ENCODE measurements at places on chromosomes 4 and X.

DNA sequence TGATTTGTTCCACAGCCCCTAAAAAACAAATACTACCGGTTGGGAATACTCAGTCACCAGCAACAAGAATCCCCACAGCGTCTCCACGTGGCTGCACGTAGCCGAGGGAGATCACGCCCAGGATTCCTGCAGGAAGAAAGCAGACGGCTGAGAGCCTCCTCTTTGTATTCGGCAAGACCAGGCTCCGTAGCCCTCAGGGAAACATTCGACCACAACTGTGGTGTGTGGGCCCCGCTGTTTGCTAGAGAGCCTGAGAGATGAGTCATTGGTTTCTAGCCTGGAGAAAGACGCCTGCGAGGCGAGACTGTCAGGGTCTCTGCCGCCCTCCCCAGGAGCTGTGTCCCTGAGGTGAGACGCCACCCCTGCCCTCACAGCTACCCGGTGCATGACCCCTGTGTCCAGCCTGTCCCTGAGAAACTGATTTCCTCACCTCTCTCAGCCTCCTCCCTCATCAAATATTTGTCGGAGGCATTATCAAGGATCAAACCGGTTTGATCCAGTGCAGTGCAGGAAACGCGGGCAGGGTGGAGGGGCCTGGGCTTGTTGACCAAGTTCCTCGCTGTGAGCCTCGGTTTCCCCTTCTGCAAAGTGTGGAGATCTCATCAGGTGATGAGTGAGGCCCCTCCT lies 4.7 kb upstream of the S100P start:
- DNase-seq: no peak

DNA sequence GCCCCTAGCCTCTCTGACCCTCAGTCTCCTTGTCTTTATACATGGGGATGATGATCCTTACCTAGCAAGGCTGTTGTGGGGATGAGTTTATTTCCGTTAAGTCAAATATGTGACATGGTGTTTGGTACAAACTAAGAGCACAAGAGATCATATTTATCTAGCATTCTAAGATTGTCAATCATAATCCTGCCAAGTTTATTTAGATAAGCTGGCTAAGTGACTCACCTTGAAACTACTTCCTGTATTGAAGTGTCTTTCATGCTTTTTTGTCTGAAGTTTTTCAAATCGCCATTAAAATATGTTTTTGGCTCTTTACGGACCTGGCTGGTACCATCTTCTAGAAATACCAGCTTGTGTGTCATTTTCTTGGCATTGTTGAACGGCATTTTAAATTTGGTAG lies 30.7 kb downstream of the MAP7D3 start:
- DNase-seq: no peak

DNA sequence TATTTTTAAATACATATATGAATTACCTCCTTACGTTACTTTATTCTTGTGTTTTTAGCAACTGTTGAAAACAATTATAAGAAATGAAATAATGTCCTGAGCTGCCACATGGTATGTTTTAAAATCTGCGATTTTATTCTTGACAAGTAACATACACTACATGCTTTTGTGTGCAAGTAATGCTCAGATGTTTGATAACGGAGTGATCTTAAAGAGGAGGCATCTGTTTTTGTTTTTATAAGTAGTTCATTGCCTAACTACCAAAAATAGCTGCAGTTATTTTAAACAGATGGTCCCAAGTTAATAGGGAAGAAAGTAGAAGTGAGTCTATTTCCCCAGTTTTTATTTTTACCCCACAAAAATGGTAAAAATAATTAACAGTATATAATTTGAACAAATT lies 55.2 kb downstream of the GAB1 start:
- DNase-seq: no peak

DNA sequence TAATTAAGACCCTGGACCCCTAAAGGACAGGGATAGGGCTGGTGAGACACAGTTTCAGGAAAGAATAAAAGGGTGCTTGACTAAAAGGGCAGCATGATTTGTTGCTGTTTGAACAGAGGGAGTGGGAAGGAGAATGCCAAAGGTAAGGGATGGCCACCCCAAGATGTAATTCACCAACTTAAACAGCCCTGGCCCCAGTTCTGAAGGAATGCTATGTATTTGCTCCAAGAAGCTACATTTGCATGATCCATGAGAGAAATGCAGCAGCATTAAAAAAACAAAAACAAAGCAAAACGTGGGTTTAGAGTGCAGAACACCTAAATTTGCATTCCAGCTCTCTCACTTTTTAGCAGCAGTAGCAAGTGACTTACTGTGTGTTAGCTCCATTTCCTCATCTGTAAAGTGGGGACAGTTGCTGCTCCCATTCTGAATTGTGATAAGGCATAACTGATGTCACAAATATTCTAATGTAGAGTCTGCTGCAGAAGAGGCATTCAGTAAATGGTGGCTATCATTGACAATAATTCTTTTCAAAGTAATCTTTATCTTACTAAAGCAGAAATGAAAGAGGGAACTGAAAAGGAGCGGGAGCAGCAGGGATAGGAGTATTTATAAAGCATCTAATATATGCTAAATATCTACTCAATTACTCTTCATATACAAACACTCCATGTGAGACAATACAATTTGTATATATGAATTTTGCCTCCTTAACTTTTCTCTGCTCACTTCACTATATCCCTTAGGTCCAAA lies 115.8 kb downstream of the PPARGC1A start:
- no peak for DNase-seq

DNA sequence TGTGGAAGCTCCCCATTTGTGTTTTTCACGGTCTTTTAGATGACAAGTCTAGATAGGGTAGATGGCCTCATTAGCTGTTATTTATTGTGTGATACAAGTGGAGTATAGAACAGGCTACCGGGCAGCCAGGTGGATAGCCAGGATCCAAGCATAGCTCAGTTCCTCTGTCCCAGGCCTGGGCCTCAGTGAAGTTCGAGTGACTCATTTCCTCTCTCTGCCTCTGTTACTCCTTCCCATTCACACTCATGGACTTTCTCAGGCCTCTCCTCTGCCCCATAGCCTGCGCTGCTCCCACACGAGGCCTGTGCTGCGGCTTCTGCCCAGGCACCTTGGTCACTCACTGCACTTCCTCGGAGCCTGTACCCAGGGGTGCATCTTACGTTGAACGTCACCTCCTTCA lies 54.5 kb downstream of the TENM3 start:
- DNase-seq: no peak

- no peak for DNase-seq
Measured at GRCh38 chr4:32932156-32932555, 2212.0 kb downstream of the PCDH7 start.

DNA sequence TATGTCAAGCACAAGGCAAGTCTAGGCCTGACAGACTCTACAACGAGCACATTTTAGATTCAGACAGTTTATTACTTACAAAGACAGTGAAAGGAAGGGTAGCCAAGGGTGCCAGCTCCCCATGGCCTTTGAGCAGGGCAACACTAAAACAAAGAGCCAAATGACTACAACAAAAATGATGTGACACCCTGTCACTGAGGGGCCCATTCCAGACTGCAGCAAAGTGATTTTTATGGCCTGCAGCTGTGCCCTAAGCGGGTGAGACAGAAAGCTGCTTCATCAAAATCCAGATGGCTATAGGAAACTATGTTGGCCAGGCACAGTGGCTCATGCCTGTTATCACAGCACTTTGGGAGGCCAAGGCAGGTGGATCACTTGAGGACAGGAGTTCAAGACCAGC lies 13.4 kb upstream of the RP2 start:
- no peak for DNase-seq

GRCh38 chr4:157141976-157142375 lies 66.0 kb downstream of the GLRB start:
- no peak for DNase-seq

GRCh38 chr4:141530627-141531026 lies 105.8 kb upstream of the IL15 start:
- DNase-seq: no peak

- peak; percentile 2 for DNase-seq
Measured at GRCh38 chr4:76984788-76985211, 35.2 kb downstream of the SEPTIN11 start.

GRCh38 chr4:122007016-122007415 lies 55.2 kb upstream of the TRPC3 start:
- DNase-seq: no peak

- DNase-seq: no peak
Measured at GRCh38 chr4:37967736-37968135, 7.5 kb downstream of the PTTG2 start.

DNA sequence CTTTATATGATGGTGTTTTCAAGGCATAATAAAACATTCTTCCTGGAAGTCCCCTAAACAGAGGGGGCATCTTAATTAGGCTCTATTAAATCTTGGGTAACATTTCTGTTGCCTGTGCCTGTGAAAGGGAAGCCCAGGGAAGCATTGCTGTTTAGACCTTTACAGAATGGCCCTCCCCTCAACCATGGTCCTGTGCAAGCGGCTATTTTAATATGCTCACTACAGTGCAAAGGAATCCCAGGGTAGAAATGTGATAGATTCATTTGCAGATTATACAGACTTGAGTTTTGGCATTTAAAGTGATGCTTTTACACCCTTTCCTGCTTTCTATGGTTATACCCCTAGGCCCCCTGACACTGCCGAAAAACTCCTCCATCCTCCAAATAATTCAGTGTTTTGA lies 65.3 kb downstream of the CLCN5 start:
- no peak for DNase-seq

- DNase-seq: no peak
Measured at GRCh38 chr4:127251423-127251822, 381.3 kb upstream of the INTU start.

GRCh38 chr4:183766140-183766539 lies 107.0 kb downstream of the TRAPPC11 start:
- DNase-seq: no peak

GRCh38 chrX:41828826-41829225 lies 94.5 kb downstream of the CASK start:
- no peak for DNase-seq

DNA sequence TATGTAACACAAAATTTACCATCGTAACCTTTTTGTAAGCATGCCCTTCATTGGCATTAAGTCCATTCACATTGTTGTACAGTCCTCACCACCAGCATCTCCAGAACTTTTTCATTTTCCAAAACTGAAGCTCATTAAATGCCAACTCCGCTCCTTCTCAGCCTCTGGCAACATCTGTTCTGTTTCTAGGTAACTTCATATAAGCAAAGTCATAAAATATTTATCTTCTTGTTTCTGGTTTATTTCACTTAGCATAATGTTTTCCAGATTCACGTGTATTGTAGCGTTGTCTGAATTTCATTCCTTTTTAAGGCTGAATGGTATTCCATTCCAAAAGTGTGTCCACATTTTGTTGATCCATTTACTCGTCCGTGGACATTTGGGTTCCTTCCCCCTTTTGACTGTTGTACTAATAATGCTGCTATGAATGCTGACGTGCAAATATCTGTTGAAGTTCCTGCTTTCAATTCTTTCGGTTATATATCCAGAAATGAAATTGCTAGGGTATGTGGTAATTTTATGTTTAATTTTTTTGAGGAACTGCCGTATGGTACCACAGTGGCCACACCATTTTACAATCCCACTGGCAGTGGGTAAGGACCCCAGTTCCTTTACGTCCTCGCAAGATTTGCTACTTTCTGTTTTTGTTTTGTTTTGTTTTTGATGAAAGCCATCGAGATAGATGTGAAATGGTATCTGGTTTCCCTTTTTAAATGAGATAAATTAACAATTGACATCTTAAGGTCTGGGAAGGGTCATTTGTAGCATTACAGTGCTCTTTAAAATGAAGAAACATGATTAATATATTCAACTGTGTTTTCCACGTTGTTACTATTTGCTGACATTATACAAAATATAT lies 63.4 kb downstream of the PTTG2 start:
- no peak for DNase-seq

- no peak for DNase-seq
Measured at GRCh38 chrX:68433155-68433980, at the start of gene OPHN1. Gene OPHN1 (minus strand): TSS chrX:68433495. CDS start chrX:68433020, 475 bp downstream.

DNA sequence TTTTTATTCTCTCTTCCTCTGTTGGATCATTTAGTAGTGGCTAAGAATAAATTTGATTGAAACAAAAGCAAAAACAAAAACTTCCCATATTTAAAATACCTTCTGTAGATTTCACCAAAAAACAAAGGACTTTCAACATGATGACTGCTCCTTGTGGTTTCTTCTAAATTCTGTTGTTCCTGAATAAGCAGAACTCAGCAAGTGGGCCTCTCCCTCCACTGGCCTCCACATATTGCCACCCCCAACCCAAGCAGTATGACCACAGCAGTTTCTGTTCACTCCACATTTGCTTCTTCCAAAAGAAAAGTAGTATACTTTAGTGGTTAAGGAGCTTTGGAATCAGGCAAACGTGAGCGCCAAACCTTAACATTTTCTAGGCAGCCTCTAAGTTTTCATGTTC lies 114.7 kb downstream of the COX18 start:
- no peak for DNase-seq

DNA sequence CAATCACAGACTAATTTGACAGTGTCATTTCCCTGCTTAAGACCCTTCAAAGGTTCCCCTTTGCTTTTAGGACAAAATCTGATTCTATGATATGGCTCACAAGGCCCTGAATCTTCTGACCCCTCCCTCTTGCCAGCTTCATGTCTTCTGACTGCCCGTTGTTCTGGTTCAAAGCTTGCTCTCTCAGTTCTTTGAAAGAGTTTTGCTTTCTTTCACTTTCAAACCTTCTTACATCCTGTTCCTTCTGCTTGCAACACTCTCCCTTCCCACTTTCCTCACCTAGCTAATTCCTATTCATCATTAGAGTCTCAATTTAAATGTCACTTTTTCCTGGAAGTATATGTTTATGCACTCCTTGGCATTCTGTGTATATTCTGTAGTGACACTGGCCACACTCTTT lies 299.2 kb downstream of the IDS start:
- DNase-seq: no peak

GRCh38 chrX:41131766-41132165 lies 46.5 kb downstream of the USP9X start:
- no peak for DNase-seq

- no peak for DNase-seq
Measured at GRCh38 chr4:179465131-179465797, 2023.0 kb upstream of the AGA start.

DNA sequence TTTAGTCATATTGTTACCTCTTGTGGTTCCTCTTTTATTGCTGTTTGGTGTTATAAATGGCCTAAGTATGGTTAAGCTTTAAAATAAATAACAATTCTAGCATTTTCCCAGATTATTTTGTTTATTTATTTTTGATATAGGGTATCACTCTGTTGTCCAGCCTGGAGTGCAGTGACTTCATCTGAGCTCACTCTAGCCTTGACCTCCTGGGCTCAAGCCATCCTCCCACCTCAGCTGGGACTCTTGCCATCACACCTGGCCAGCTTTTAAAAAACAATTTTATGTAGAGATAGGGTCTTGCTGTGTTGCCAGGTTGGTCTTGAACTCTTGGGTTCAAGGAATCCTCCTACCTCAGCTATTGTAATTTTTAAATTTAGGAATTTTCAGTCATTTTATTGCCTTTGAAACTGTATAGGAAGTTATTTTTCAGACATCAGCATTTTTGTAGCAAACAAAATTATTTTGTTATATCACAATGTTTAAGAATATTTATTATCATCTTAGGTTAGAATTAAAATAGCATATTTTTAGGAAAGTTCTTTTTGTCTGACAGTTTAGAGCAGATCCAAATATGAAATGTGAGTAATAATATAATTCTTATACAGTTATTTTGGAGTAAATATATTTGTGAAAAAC lies 66.3 kb upstream of the RHOH start:
- no peak for DNase-seq

Data from esophagus squamous epithelium (tissue), 5 donors.